Urinary bladder (tissue), 4 donors: ENCODE measurements at places on chromosomes 2 and 18. TPM values are rescaled to one million over a fixed set of nuclear protein-coding genes. Genes with fewer than 3 reads are reported as not detected.

DNA sequence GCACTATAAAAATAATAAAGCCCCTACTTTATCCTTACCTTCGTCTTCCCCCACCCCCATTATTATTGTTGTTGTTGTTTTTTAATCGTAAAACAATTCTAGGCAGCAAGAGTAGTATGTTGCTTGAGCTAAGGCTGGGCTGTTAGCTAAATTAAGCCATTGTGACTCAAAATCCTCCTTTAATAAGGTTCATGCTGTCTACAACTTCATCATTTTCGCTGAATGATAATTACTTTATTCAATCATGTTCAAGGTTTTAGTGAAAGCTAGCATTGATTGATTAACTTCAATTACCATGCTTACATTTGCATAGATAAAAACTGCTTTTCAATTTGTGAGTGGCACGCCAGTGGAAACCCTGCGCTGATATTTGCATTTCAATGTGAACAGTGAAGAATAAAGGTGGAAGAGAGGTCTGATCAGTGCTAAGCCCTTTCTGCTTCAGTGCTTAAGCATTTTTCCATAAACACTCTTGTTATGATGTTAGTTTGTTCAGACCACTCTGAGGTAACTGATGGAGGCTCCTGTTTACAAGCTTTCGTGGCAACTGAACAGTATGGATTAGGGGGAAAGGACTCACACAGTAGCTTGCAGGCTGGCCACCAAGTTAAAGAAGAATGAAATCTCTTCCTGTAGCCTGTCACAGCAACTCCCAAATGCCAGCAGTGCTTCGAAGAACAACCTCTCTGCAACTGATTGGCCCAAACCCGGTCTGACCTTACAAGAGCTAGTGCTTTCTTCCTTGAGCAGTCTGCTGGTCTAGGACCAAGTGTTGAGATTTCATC is 156.8 kb downstream of the GPD2 start:
- DNase-seq = no peak

DNA sequence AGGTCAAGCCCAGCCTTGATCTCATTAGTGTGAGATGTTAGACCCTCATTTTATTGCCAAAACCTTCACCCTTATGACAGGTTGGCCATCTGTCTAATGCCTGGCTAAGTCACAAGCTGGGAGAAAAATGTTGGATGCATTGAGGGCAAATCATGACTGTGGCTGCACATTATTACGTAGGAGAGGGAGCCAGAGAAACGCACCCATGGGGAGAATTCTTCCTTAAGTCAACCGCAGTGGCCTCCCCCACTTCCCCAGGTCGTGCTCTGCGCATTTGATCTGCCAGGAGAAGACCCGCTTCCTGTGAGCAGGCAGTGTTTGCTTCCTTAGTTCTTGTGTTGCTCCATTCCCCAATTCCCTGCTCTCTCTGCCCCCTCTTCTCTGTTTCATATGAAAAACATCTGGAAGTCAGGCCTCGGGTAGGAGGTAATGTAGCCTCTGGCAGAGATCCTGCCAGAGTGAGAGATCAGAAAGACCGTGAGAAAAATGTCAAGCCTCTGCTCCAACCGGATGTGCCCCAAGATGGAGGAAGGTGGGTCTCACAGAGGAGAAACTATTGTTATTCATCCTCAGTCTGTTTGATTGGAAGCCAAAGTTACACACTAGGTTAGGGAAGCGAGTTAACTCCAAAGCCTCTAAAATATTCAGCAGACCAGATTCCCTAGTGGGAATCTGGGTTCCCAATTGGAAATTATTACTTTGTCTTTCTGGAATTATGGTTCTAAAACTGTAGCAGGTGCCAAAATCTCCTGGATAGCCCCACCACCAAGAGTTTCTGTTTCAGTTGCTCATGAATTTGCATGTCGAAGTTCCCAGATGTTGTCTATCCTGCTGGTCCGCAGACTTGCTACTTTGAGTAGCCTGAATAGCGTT is 144.3 kb upstream of the PELI1 start:
- DNase-seq = no peak

GRCh38 chr2:216133397-216133796 is 24.2 kb downstream of the XRCC5 start:
- no peak for DNase-seq

GRCh38 chr2:165274698-165275097 is 35.5 kb downstream of the SCN2A start:
- DNase-seq = no peak

GRCh38 chr2:238873841-238874240 is 26.0 kb downstream of the TWIST2 start:
- DNase-seq = no peak

GRCh38 chr18:23207994-23208393 is 72.7 kb downstream of the CABLES1 start:
- no peak for DNase-seq

- DNase-seq = no peak
Observed at GRCh38 chr2:188207554-188207953, 84.1 kb upstream of the GULP1 start.

DNA sequence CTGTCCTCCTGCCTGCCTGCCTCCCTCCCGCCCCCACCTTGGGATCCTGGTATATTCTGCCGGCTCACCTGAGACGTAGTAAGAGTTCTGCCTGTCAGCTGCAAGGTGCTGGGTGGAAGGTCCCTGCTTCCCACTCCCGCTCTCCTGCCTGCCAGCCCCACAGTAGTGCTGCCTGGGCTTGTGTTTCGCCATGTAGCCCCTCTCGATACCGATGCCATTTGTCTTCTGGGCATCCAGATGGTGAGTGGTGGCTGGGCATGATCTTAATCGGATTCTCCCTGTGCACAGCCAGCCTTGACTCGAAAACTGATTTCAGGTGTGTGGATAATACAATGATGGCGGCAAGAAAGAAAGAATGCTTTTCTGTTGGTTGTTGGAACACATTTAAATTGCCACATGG is 184.9 kb downstream of the AGAP1 start:
- no peak for DNase-seq

DNA sequence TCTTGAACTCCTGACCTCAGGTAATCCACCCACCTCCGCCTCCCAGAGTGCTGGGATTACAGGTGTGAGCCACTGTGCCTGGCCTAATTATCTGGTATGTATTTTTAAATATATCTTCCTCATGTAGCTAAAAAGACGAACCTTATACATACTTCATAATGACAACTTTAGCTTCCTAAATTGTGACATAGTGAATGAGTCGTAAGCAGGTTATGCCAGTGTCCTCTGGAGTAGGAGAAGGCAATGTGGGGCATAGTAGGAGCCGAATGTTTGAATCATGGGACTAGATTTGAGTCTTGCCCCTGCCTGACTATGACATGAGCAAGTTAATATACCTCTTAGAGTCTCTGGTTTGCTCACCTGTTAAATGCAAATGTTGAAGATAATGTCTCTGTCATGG is 95.8 kb upstream of the FOSL2 start:
- DNase-seq = no peak

DNA sequence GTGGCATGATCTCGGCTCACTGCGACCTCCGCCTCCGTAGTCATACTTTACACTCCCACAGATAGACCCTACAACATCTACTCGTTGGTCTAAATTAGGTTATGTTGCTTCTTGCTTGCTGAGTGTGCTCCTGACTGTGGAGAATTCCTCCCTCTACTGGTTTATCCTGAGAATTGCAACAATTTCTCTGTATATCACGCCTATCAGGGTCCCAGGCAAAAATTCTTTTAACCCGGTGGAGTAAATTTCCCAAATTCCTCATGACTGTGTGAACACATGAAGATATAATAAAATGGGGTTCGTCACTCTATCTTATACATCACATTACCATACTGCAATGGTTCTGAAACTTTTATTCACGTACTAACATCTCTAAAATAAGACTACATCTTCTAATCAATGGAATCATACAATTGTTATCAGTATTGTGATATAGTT is 156.7 kb downstream of the EVA1A start:
- no peak for DNase-seq

DNA sequence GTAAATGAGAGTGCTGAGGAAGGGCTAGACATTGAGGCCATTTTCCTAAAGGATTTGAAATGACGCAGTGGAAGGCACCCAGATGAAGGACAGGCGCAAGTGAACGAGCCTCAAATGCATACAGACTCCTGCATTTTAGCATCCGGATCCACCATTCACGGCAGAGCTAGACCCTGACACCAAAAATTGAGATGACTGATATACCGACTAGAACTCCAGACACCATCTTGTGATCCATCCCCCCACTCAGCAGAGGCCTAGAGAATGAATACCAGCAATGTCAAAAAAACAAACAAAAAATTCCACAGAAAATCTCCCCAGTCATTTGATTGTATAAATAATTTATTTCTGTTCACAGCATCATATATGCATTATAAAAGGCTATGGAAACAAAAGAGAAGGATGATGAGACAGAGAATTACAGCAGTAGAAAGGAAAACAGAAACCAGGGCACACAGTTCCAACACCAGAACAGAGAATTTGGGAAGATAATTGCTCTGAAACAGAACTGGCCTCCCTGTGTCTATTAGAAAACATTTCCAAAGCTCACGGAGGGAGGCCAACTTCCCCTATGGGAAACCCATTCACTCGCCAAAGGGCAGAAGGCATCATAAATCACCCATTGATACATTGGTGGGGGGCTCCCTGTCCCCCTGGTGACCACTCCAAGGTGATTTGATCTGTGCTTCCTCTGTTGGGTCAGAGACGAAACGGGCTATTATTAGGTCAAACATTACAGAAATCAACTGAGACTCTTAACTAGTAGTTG is 4.0 kb downstream of the ARL4C start:
- DNase-seq = no peak

DNA sequence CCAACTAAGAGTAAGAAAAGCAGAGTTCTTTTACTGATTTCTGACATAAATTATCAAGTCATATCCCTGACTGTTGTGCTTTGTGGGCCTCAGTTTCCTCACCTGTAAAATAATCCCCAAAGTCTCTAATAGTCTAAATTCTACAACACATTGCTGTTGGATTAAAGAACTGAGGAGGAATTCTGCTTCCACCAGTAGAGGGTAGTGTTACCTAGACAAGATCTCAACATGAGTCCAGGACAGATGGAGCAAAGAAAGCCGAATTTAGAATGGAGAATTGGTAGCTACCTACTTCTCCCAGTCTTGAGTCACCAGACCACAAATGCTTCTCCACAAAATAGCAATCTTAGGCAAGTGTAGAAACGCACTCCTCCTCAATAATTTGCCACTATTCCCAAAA is 462.5 kb upstream of the FSHR start:
- DNase-seq = no peak

- DNase-seq = no peak
Observed at GRCh38 chr18:53070788-53071187, 730.8 kb downstream of the DCC start.

- no peak for DNase-seq
Observed at GRCh38 chr2:3299703-3300102, 77.9 kb downstream of the EIPR1 start.

DNA sequence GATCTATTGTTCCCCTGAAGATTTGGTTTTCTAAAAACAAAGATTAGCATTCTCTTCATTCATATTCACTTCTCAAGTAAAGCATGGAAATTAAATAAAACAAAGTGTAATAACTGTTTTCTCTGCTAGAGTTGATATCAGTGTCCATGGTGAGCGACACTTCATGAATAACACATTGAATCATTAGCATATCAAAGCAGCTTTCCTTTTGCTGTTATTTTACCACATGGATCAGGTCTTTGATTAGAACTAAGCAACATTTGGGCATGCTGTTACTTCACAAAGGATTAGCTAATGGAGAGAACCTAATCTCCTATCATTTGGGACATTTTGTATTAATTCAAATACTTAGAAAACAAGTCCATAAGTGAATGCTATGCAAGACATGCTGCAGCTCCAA is 368.8 kb upstream of the CDH19 start:
- no peak for DNase-seq

The REG3G gene
- polyA plus RNA-seq = 0.30 TPM

The FBXO41 gene
- 1.0 TPM for polyA plus RNA-seq

The FTCDNL1 gene
- polyA plus RNA-seq = 1.4 TPM

The TMX3 gene
- polyA plus RNA-seq = 19.9 TPM

The UPP2 gene
- not detected for polyA plus RNA-seq

The CFC1 gene
- not detected for polyA plus RNA-seq

The MAPK4 gene
- 13.8 TPM for polyA plus RNA-seq

The SIX3 gene
- not detected for polyA plus RNA-seq

The ATOH8 gene
- 49.2 TPM for polyA plus RNA-seq

The CFAP221 gene
- polyA plus RNA-seq = 0.09 TPM
